ENCODE measurements at places on chromosomes 16 and 17.

GRCh38 chr16:78333808-78334207, 234.4 kb downstream of the WWOX start:
- DNase-seq, result no peak

- DNase-seq, result no peak
Measured at GRCh38 chr16:87576171-87576570, 26.1 kb upstream of the JPH3 start.

DNA sequence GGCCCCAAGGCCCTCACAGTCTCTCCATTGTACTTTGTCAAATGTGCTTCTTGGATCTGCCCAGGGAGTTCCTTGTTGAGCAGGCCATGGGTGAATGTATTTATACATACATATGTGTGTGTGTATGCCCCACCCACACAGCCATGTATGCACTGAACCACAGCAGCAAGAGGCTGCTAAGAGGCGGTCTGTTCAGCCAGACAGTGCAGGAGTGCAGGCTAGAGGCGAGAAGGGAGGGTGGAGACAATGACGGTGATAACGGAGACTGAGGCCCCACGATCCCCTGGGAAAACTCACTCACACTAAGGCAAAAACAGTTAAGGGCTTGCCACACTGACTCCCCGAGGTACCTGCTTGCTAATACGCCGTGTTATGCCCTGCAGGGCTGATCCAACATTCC, 151.0 kb upstream of the CDC42EP4 start:
- DNase-seq, result no peak

DNA sequence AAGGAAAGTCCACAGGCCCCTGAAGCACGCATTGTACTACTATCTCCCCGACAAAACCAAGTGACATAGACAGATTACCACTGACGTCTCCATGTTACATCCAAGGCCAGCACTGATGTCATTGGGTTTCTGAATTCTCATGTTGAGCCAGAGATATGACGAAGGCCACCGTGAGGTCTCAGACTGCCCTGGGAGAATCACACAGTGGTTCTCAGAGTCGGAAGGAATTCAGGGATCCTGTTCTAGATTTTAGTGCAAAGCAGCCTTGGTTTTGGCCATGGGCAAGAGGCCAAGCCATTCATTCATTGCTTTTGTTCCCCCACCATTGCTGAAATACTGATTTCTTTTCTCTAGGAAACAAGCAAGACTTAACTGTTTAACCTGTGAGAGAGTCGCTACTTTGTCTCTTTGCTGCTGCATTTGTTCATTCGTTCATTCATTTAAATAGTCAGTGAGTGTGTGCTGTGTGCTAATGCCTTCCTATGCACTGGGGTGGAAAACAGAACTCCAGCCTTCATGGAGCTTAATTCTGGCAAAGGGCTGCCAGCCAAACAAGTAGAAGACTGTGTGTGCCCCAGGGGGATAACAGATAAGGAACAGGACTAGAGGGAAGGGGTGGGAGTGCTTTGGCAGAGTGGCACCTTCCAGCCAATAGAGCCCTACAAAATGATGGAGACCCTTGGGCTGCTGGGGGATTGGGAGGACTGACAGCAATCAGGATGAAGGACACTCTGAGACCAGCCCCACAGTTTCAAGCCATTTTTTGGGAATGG, 222.3 kb downstream of the MSI2 start:
- no peak for DNase-seq

DNA sequence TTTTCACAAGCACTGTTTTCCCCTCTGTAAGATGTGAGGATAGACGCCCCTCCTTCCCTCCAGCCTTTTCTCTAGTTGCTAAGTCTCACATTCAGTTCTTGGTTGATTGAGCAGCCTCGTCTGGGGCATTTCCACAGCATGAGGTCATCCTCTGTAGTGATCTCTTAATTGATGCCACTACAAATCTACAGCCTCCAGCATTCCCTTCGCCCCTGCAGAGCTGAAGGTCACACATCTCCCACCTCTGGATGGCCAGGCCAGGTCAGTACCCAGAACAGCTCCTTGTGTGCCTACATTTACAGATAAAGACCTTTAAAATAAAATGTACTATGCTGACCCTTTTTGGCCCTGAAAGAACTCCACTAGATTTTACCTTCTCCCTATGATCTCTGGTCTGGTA, 32.5 kb upstream of the CDH11 start:
- DNase-seq, result no peak

All from stimulated activated CD4-positive, alpha-beta T cell treated with anti-CD3 and anti-CD28 coated beads, Interleukin-2, amount 100 ng/mL, for 24 hours (primary cell).